ENCODE measurements at places on chromosomes 16 and 17.
A peak's percentile ranks its signal among the peaks of the same experiment; 100 is the strongest.

GRCh38 chr16:4752351-4753100, 14.4 kb downstream of the ZNF500 start:
- DNase-seq = no peak

- DNase-seq = peak; percentile 92
These were observed 44.0 kb downstream of the TUBD1 start for GRCh38 chr17:59848778-59849177.

- DNase-seq = no peak
These were observed 14.7 kb upstream of the WNT3 start for GRCh38 chr17:46832945-46833839.

GRCh38 chr17:62109378-62109902, 44.4 kb upstream of the MED13 start:
- no peak for DNase-seq

DNA sequence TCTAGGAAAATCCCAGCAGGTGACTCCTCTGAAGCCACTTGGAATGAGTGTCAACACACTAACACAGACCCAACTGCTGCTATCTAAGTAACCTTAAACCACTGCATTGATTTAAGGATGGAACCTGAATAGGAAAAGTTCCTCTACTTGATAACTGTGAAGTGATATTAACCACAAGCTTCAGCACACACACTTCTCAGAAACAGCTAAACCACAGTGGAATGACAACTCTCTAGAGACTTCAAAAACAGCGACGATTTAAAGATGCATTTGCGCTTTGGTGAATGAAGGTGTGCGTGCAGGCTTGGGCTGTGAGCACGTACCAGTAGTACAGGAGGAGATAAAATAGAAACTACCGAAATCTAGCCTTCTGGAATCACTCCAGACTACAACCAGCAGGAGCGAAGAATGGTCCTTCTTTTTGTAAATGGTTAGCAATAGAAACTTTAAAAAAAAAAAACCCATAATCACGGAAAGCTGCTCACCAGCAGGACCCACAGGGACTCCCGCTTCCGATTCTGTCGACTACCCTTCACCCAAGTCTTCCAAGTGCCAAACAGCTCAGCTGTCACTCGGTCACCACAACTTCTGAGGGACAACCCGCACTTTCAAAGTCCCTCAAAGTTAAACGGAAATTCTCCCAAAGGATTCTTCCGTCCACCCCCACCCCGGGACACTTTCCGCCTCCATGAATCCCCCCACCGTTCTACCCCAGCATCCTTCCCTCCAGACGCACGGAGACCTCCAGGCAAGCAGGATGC, 137.7 kb upstream of the CORO6 start:
- DNase-seq = no peak

- no peak for DNase-seq
These were observed 103.3 kb downstream of the GNAO1 start for GRCh38 chr16:56294579-56294978.

Measured in suprapubic skin (tissue), 4 donors.